ENCODE measurements at places on chromosomes 12 and 14.

- peak; percentile 25 for DNase-seq
These were observed at the start of gene CISTR for GRCh38 chr12:53751336-53752191. TSS of gene CISTR (minus strand) at chr12:53751979.

- DNase-seq: peak; percentile 99
These were observed 55.6 kb downstream of the SYNE3 start for GRCh38 chr14:95460647-95461478.

- DNase-seq: no peak
These were observed 152.2 kb upstream of the CNOT2 start for GRCh38 chr12:70091021-70091521.

DNA sequence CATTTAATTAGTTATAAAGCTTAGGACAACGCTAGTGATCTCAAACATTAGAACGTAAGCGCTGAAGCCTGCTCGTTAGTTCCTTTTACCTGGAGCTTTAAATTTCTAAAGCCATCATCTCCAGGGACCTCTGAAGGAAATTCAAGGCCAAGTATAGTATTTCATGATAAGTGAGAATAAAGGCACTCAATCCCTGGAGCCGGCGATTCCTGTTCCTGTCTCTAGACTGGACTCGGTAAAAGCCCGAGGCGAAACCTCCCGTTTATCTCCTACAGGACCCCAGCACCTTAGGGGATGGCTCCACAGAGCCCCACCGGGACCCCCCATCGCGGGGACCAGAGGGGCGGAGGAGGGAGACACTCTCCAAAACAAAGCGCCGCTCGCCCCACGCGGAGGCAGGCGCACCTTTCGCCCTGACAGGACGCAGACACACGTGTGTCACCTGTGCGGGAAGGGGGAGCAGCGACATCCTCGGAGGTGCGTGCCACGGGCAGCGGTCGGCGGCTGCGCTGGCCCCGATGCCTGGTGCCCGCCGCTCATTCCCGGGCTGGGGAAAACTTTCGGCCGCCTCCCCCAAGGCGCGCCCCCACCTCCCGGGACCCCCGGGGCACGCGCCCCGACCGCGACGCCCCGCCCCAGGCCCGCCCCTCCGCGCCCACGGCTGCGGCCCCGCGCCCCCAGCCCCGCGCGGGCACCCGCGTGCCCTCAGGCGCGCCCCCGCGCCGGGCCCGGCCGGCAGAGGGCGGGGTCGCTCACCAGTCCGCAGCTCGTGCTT is 678 bp downstream of the RPS6KA5 start:
- DNase-seq: no peak

All from NCI-H1694 treated with DMSO at 0.1 percent for 48 hours (cell line).